ENCODE measurements at places on chromosomes 2 and 18.

GRCh38 chr2:168749297-168749696 lies 53.1 kb upstream of the NOSTRIN start:
- no peak for DNase-seq

- DNase-seq, result no peak
Measured at GRCh38 chr2:204794624-204795023, 249.3 kb downstream of the PARD3B start.

DNA sequence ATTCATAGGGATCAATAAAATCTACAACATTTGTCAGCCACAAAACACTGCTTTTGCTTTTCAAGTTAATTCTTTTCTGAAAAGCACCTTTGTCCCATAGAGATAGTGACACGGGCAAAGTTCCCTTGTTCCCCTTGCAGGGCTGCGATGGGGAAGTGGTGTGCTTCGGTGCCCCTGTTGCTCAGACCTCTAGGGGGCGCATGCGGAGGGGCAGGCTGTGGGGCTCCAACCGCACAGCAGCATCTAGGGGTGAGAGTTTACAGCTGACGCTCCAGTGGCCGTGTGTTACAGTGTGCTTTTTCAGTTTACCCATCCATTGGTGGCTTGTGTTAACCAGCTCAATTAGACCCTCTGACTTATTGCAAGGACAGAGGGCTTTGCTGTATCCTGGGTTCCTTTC lies 1432.2 kb upstream of the ACVR2A start:
- no peak for DNase-seq

GRCh38 chr2:25032094-25032493 lies 9.8 kb upstream of the EFR3B start:
- DNase-seq, result no peak

- DNase-seq, result no peak
Measured at GRCh38 chr18:12554796-12555388, 103.0 kb downstream of the SPIRE1 start.

DNA sequence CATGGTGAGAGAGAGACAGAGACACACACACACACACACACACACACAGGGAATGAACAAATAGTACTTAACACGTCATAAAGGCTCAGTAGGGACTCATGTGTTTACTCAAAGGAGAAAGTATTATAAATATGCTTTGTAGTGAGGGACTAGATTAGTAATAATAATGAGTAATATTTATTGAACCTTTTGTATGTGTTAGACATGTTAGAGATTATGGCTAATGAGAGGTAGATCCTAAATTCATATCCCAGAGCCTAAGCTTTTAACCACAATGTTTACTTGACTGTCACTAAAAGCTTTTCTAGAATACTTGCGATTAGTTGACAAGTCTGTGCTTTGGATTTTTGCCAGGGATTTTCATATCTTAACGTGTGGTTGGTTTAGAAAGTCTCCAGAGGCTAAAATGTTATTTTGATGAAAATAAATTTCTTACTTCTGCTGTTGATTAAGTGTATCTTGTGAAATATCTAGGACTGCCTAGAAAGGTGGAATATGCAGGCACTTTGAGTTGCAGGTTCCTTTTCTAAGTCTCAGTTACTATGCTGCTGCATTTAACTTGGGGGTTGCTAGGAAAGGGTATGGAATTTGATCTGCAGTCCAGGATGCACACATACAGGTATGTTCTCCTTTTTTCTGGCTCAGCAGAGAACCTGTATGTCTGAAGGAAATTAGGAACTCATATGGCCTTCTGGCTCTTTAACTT lies 64.5 kb downstream of the UBR3 start:
- no peak for DNase-seq

GRCh38 chr2:84283506-84283905 lies 175.6 kb downstream of the SUCLG1 start:
- no peak for DNase-seq

DNA sequence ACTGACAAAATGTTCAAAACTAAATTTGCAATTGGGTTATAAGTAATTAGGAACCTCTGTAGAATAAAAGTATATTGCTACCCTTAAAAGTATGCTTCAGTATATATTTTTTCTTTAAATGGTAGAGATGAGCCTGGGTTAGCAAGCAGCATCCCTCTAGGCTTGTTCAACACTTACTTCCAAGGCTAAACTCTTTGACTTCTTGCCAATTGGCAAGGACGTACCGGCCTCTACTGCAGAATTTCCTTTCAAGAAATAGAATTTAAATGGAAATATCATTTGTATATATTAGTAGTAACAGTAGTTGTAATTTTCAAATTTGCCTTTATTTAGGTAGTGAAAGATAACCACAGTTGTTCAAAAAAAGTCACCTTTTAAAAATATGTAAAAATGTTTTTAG lies 105.1 kb upstream of the SLC38A11 start:
- no peak for DNase-seq

DNA sequence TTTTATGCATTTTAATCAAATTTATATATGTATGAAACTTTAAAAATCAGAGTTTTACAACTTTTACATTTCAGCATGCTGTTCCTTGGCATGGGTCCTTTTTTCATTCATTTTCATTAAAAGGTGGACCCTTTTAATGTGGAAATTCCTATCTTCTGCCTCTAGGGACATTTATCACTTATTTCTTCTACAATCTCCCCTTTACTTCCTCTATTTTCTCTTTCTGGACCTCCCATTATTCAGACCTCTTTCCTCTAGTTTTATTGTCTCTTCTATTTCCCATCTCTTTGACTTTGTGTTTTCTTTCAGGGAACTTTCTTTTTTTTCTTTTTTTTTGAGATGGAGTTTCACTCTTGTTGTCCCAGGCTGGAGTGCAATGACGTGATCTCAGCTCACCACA lies 5.7 kb downstream of the PROC start:
- DNase-seq, result no peak

GRCh38 chr2:31208240-31208639 lies 9.1 kb downstream of the CAPN14 start:
- DNase-seq, result no peak

- peak; percentile 48 for DNase-seq
Measured at GRCh38 chr2:112634153-112634873, 11.4 kb upstream of the SLC20A1 start.

- no peak for DNase-seq
Measured at GRCh38 chr18:50783553-50783952, 36.3 kb downstream of the MRO start.

DNA sequence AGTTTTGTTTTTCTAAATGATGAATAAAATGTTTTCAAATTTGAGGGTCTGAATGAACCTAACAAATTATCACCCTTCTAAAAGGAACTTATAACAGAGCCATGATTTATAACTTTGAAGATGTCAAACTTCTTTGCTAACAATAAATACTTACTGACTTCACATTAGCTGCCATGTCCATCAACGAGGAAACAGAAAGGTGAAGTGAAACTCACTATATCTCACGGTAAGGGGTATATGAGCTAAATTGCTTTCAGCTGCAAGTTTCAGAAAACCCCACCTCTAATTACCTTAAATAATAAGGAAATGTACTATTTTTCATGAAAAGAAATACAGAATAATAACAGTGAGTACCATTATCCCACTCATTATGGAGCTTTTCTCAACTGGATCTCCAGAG lies 350.8 kb upstream of the NT5C1B start:
- DNase-seq, result no peak

DNA sequence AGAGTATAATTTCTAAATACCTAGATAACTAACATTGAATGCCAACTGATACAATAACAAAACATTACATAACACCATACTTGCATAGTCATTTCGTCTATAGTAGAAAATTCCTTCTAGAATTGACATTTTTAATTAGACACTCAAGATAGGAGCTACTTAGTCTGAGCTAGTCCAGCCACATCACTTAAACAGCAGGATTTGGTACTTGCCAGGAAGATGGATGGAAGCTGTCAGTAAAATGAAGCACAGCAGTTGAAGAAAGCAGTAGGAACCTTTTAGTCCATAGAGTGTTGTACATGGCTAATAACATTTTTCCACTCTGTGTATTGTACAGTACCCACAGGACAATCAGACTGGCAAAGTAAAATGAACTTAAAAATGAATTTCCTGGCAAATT lies 372.0 kb downstream of the GALNT13 start:
- no peak for DNase-seq

- no peak for DNase-seq
Measured at GRCh38 chr2:233384015-233384414, 29.7 kb downstream of the DGKD start.

Data from activated effector memory CD4-positive, alpha-beta T cell treated with anti-CD3 and anti-CD28 coated beads, Interleukin-2, amount 50 U/mL, for 16 hours (primary cell).